ENCODE measurements at places on chromosomes 2 and 18.
A peak's percentile ranks its signal among the peaks of the same experiment; 100 is the strongest.

DNA sequence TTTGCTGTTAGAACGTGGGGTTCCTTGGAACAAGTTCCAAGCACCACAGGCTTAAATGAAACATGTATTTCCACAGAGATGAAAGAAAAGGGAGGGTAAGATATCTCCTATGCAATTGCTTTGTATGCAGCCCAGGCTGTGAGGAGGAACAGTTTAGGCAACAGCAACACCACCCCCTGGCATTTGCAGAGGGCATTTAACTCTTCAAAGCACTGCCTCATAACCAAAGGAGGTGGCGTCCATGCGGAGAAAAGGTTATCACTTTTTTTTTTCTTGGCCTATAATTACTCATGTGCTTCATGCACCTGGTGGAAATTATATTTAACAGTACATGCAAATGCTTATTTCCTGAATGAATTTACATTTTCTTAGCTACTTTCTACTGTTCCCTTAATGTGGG, 286.0 kb downstream of the LPIN1 start:
- no peak for DNase-seq

DNA sequence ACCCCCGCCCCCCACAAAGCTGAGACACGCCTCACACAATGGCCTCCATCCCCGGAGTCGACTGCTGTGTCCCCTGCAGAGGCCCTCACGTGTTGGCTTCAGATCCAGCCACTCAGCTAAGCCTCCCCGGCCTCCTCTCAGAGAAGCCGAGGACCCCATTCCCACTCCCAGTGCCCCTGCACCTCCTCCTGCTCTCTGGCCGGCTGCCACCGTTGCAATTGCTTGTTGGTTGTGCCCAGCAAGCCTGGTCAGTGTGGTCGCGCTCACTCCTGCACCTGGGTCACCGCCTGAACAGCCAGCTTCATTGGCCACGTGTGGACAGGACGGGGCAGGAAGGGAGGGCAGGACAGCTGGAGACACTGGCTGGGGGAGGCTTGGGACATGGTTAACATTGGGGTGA, 191.5 kb upstream of the SALL3 start:
- DNase-seq: no peak

- no peak for DNase-seq
Measured at GRCh38 chr2:174227748-174228147, 20.6 kb downstream of the OLA1 start.

- DNase-seq: no peak
Measured at GRCh38 chr2:26139269-26140183, 33.4 kb upstream of the GAREM2 start.

GRCh38 chr18:49177812-49178211, 227.0 kb upstream of the SMAD7 start:
- peak; percentile 56 for DNase-seq

GRCh38 chr18:78776151-78776550, 203.5 kb upstream of the SALL3 start:
- no peak for DNase-seq

Data from foreskin fibroblast (primary cell).